GM23248 (cell line): ENCODE measurements at places on chromosomes 1 and 21.

DNA sequence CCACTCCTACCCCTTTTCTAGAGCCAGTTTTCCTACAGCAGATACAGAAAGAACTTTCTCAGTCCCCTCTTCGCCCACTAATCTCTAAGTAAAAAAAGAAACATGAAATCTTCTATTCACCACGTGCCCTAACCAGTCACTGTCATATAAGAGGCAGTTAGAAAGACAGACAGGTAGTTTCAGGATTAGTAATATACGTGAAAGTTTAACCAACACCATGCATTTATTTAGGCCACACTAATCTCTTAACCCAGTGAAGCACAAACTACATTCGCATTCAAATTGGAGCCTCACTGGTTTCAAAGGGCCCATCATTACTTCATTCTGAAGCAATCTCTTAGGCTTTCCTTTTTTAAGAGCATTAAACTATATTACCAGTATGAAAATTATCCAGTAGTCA is 10.1 kb downstream of the GPATCH2 start:
- DNase-seq, result no peak

GRCh38 chr1:89545264-89546038 is 20.8 kb downstream of the LRRC8B start:
- DNase-seq, result peak; percentile 21

DNA sequence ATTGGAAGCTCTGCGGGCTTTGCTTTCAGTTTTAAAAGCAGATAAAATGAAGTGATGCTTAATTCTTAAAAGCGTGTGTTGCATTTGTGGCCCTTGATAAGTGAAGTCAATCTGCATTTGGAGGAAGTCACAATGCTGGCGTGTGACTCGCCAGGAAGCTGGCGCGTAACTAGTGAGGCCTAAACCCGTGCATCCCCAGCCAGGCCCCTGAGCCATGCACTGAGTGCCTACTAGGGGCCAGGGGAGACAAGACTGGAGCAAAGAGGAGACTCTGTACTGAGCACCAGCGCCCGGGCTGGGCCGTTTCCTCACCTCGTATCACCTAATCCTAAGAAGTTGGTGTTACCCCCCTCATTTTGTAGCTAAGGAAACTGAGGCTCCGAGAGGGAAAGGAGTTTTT is 4.6 kb upstream of the DDOST start:
- no peak for DNase-seq

DNA sequence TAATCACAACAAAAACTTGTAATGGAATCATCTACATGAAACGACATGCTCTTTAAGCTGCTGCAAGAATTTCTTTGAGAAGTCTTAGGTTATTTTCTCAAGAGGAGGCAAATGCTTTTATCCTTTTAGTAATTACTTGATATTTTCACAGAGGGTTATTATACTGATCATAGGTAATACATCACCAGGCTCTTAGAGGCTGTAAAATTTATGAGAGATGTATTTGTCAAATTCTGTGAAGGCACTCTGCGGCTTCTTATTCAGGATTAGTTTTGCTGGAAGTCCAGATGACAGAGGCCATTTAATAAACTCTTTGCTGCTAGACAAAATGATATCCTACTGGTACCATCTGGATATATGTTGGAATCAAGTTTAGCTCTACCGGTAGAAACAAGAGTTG is 624.3 kb upstream of the BRINP3 start:
- DNase-seq, result no peak

DNA sequence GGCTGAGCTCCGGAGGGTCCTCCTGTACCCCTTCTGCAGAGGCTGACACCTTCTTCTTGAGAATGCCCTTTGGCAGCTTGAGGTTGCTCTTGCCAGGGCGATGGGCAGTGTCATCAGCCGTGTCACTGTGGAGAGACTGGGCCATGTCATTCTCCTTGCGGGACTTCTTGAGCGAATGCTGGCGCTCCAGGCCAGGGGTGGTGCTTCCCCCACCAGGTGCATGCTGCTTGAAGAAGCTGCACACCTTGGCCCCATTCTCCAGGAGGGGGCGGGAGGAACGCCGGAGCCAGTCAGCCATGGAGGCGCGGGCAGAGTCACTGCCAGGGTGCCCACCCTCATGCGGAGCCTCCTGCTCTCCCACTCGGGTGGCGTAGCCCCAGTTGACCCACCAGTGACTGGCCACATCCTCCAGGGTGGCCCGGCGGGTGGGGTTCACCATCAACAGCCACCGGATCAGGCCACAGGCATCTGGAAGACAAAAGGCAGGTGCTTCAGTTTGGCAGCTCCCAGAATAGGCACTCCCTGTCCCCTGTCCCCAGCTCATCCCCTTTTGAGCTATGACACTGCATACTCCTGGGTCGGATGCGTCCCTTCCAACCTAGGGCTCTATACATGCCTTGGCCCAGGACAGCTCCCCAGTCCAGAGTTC is 17.4 kb downstream of the NUAK2 start:
- DNase-seq, result no peak

DNA sequence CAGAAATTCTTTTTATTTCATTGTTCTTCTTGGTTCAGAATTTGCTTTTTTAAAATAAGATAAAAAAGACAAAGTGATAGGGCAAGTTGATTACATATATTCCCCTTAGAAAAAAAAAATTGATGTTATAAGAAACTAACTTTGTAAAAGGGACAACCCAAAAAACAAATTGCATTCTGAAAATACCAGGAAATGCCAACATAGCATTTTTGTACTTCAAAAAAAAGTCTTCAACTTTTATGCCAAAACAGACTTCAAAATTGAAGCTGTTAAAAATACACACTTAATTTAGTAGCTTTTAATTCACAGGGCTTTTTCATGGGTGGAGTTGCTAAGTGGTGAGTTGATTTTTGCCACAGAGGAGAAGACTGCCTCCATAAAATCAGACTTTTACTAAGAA is 70.9 kb downstream of the ODF2L start:
- DNase-seq, result no peak

DNA sequence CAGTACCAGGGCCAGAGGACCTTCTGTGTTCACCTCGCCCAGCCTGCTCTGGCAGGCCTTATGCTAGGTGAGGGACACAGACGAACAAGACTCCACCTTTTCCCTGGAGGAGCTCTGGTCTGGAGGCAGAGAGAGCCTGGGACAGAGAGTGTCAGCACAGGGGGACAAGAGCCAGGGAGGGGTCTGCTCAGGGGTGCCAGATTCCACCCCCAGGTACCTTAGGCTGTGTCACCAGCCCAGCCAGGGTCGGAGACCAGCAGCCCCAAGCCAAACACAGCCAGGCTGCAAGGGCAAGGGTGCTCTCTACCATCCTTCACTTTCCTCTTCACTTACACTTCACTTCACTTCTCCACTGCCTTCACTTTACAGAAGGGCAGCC is 4.3 kb upstream of the LRP8 start:
- DNase-seq, result no peak

DNA sequence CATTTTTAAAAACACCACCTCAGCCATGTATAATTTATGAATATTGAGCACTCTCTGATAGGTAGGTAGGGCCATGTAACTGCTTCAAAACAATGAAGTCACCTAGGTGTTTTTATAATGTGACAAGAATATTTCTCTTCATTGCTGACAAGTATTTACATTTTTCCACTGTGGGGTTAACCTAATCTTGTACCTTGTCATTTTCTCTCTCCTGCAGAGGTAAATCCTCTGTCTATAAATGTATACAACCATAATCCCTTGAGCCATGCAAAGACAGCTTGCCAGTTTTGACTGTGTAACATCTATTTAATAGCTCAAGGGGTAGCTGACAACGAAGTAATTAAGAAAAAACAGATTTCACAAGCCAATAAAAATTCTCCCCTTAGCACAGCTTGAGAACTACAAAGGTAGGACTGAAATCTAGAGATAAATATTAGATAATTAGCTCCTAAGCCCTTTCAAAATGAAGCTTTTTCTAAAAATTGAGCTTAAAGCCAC is 137.6 kb upstream of the POGK start:
- DNase-seq, result no peak

DNA sequence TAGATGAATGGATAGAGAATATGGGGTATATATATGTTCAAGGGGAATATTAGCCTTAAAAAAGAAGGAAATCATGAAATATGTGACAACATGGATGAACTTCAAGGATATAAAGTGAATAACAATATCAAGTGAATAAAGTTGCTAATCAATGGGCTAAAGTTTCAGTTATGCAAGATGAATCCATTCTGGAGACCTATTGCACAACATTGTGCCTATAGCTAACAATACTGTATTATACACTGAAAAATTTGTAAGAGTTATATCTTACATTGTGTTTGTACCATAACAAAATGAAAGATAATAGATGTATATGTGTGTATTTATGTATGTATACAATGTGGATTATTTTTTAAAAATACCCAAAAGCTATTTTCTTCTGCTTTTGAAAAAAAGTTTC is 96.3 kb upstream of the DPYD start:
- no peak for DNase-seq

- DNase-seq, result no peak
Measured at GRCh38 chr1:6465461-6466005, 440 bp downstream of the TNFRSF25 start.

- DNase-seq, result no peak
Measured at GRCh38 chr1:34701326-34702060, 53.4 kb upstream of the GJB5 start.

DNA sequence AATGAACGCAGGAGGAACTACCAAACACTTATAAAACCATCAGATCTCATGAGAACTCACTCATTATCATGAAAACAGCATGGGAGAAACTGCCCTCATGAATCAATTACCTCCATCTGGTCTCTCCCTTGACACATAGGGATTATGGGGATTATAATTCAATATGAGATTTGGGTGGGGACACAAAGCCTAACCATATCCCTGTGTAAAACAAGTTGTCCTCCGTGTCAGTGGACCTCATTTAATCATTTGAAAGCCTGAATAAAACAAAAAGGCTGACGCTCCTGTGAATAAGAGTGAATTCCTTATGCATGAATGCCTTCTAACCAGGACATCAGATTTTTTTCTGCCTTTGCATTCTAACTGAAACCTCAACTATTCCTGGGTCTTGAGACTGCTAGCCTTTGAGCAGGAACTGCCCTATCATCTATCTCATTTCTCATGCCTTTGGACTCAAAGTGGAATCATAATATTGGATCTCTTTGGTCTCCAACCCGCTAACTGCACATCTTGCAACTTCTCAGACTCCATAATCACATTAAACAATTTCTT is 648.8 kb downstream of the ADGRL2 start:
- DNase-seq, result peak; percentile 29

DNA sequence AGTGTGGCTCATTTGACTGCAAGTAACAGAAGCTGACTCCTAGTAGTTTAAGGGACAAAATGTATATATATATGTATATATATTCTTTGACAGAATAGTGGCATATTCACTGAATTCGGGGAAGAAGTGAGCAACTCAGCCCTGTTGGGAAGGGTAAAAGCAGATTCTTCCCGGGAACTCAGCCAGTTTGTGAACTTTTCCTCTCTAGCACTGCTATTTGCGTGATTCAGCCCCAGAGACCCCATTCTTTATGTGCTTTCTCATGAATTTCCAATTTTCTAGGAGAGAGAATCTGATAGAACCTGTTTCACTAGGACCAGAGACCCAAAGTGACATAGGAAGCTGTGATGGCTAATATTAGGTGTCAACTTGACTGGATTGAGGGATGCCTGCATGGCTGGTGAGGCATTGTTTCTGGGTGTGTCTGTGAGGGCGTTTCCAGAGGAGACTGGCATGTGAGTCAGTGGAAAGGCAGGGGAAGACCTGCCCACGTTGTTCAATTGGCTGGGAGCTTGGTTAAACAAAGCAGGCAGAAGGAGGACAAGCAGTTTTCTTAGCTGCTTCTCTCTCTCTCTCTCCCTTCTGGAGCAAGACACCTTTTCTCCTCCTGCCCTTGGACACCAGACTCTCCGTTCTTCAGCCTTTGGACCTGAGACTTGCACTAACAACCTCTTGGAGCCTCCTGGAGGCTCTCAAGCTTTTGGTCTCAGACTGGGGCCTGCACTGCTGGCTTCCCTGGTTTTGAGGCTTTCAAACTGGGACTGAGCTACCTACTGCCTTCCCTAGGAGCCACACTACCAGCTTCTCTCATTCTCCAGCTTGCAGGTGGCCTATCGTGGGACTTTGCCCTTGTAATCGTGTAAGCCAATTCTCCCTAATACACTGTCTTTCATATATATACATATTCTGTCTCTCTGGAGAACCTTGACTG is 93.4 kb upstream of the KCNK1 start:
- peak; percentile 77 for DNase-seq

GRCh38 chr1:41764656-41765055 is 154.1 kb downstream of the HIVEP3 start:
- no peak for DNase-seq

GRCh38 chr1:169999331-169999741 is 75.2 kb downstream of the KIFAP3 start:
- DNase-seq, result peak; percentile 89

DNA sequence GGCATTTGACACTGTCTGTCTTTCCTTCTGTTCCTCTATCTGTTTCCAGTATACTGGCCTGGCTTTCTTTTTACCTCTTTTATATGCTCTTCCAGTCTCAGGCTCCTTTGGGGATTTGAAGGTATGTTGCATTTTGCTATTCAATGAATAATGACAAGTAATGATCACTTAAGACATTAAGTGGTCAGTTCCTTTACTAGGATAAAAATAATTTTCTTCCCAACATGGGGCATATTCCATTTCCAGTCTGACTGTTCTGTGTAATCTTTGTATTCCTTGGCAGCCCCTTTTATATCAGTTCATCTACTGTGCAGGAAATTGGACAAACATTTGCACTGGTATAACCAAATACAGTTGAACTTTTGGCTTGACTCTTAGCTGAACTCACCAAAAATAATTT is 15.6 kb downstream of the METTL18 start:
- DNase-seq, result no peak

- DNase-seq, result peak; percentile 23
Measured at GRCh38 chr21:39073717-39074116, 109.5 kb downstream of the PSMG1 start.

GRCh38 chr1:1273512-1274298 is at the start of gene UBE2J2:
TSS of gene UBE2J2 (minus strand) at chr1:1273854. CDS start at chr1:1267992, 5,862 bp downstream.
- peak; percentile 96 for DNase-seq

DNA sequence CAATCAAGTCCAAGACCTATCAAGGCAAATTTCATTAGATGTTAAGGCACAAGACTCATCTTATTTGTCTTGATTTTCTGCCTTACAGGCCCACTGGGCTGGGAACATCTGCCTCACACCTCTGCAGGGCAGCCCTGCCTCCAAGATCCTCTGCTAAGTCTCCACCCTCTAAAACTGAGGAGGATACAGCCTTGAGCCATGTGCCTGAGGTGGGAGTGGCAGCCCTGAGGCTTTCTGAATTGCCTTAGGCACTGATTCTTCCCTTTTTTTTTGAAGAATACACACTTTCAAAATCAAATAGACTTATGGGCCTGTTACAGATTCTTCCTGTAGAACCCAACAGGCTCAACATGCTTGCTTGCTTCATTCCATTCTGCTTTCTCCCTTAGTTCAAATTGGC is 544.3 kb upstream of the ADAMTS5 start:
- DNase-seq, result no peak
